ENCODE measurements at places on chromosomes 3 and 15. TPM values are rescaled to one million over a fixed set of nuclear protein-coding genes. Genes with fewer than 3 reads are reported as not detected.

CTXN2 gene
- not detected for total RNA-seq

- DNase-seq = no peak
Measured at GRCh38 chr3:110459021-110459420, 612.6 kb upstream of the NECTIN3 start.

- DNase-seq = no peak
Measured at GRCh38 chr15:67043939-67044771, 21.2 kb upstream of the SMAD3 start.

GRCh38 chr15:78041946-78042345, 35.6 kb downstream of the TBC1D2B start:
- DNase-seq = no peak

Data from activated B cell treated with CpG ODN at 0.5 μM for 24 hours (primary cell).